ENCODE measurements at places on chromosomes 6 and 20. TPM values are rescaled to one million over a fixed set of nuclear protein-coding genes. Genes with fewer than 3 reads are reported as not detected.

WFDC12 gene
- total RNA-seq: 5.1 TPM

TGM6 gene
- not detected for total RNA-seq

OR2B6 gene
- not detected for total RNA-seq

PLG gene
- total RNA-seq: 0.12 TPM

GINS1 gene
- 8.6 TPM for total RNA-seq

UBE3D gene
- 3.3 TPM for total RNA-seq

SYNDIG1 gene
- 0.08 TPM for total RNA-seq

EDN3 gene
- 5.9 TPM for total RNA-seq

MACROD2 gene
- 2.2 TPM for total RNA-seq

PKIG gene
- 11.3 TPM for total RNA-seq

TMC2 gene
- not detected for total RNA-seq

TNF gene
- 0.24 TPM for total RNA-seq

SIRPA gene
- total RNA-seq: 15.1 TPM

FNDC1 gene
- 0.12 TPM for total RNA-seq

WFDC10B gene
- not detected for total RNA-seq

MCCD1 gene
- total RNA-seq: not detected

HTR1B gene
- total RNA-seq: 0.08 TPM

OTOR gene
- not detected for total RNA-seq

CNKSR3 gene
- total RNA-seq: 24.5 TPM

RIMS1 gene
- 0.48 TPM for total RNA-seq

BEND3 gene
- total RNA-seq: 3.0 TPM

BTN1A1 gene
- not detected for total RNA-seq

SLC22A16 gene
- not detected for total RNA-seq

MYMX gene
- 0.44 TPM for total RNA-seq

COL12A1 gene
- total RNA-seq: 9.4 TPM

C6orf58 gene
- total RNA-seq: not detected

CDH26 gene
- 1.3 TPM for total RNA-seq

SEL1L2 gene
- total RNA-seq: not detected

DCBLD1 gene
- total RNA-seq: 9.5 TPM

CCDC170 gene
- 0.04 TPM for total RNA-seq

Measured in esophagus mucosa (tissue), 1 donor.